ENCODE measurements at places on chromosomes 5 and 9. TPM values are rescaled to one million over a fixed set of nuclear protein-coding genes. Genes with fewer than 3 reads are reported as not detected.

Gene AGXT2
- not detected for total RNA-seq

Gene FAM193B
- 97.0 TPM for total RNA-seq

Gene OR2V1
- total RNA-seq: not detected

Gene ADAMTS13
- 4.7 TPM for total RNA-seq

Gene MZB1
- 0.24 TPM for total RNA-seq

Gene ROR2
- total RNA-seq: not detected

Gene TMEM215
- total RNA-seq: not detected

DNA sequence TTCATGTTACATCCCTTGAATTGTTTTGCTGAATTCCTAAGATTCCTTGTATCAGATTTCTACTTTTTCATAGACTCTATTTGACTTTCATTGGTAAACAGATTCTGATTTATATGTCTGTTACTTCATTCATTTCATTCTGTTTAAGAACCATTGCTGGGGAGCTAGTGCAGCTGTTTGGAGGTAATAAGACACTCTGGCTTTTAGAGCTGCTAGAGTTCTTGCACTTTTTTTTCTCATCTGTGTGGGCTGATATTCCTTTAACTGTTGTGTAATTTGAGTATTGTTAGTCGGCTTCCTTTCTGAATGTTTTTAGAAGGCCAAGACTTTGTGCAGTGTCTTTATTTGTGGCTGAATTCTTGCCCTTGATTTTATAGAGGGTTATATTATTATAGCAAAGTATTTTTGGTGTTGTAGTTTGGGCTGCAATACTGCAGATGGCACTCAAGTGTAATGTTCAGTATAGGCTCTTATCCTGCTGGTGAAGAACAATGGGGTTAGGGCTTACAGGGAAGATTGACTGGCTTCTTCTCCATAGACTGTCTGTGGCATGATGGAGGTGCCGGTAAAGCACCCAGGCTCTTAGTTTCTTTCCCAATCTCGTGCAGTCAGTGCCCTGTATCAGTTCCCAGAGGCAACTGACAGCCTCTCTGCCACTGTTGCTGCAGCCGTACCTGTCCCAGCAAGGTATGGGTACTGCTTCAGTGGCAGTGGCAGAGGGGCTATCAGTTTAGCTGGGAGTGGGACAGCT lies 162.2 kb downstream of the OXCT1 start:
- H3K4me3 ChIP-seq: no peak overlapping the region
- no peak for DNase-seq
- no peak overlapping the region for H3K27ac ChIP-seq
- no peaks in the 10 kb centered on the region for H3K4me1 ChIP-seq
- no peaks in the 10 kb centered on the region for H3K36me3 ChIP-seq
- no peaks in the 10 kb centered on the region for H3K27me3 ChIP-seq

DNA sequence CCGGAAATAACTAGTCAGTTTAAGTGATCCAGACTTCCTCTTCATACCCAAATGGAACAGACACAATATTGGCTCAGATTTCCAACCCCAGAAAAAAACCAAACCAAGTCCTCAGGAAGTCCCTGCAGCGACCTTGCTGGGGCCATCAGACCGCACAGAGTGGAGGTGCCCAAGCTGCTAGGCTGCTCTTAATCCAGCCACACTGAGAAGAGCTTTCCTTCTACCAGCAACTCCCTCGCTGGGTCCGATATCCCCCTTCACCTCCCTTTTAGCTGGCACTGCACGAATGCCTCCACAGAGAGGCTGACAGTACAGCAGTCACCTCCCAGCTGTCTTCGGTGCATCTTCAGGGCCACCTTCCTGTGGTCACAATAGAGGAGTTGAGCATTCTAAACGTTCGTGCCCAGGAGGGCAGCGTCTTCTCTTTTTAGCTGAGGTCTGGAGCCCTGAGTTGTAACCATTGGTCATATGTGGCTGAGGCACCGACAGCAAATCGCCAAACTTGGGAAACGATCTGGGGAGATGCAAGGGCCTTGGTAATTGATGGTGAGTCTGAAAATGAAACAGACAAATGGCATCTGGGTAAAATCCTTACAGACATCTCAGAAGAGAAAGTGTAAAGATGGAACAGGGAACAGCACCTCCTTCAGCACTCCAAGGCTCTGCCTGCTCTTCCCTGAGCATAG lies 5.7 kb downstream of the NAIF1 start:
- H3K36me3 ChIP-seq: no peaks in the 10 kb centered on the region
- no peak overlapping the region for H3K27ac ChIP-seq
- no peak overlapping the region for H3K4me3 ChIP-seq
- peaks cover 7% of the 10 kb centered on the region for H3K4me1 ChIP-seq
- H3K27me3 ChIP-seq: no peaks in the 10 kb centered on the region

- H3K4me3 ChIP-seq: no peak overlapping the region
- peak; percentile 71 for DNase-seq
- no peak overlapping the region for H3K27ac ChIP-seq
- peaks cover 42% of the 10 kb centered on the region for H3K27me3 ChIP-seq
- H3K4me1 ChIP-seq: no peaks in the 10 kb centered on the region
- no peaks in the 10 kb centered on the region for H3K36me3 ChIP-seq
Measured at GRCh38 chr5:136249678-136250266, 56.8 kb upstream of the SMIM32 start.

DNA sequence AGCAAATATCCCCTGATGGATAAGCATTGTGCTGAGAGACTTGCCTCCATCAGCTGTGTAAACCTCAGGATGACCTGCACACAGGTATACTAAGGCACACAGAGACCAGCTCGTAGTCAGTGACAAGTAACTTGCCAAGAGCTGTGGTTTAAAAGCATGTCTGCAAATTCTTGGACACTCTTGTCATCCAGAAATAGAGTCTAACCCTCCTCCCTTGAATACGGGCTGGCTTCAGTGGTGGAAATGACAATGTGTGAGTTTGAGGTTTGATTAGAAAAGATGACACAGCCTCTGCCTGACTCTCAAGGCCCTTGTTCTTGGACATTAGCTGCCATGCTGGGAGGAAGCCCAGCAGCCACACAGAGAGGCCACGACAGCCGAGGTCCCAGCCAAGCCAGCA lies 114.4 kb downstream of the GADD45G start:
- DNase-seq: no peak
- H3K36me3 ChIP-seq: no peaks in the 10 kb centered on the region
- no peaks in the 10 kb centered on the region for H3K4me1 ChIP-seq
- H3K27me3 ChIP-seq: peaks cover 82% of the 10 kb centered on the region

DNA sequence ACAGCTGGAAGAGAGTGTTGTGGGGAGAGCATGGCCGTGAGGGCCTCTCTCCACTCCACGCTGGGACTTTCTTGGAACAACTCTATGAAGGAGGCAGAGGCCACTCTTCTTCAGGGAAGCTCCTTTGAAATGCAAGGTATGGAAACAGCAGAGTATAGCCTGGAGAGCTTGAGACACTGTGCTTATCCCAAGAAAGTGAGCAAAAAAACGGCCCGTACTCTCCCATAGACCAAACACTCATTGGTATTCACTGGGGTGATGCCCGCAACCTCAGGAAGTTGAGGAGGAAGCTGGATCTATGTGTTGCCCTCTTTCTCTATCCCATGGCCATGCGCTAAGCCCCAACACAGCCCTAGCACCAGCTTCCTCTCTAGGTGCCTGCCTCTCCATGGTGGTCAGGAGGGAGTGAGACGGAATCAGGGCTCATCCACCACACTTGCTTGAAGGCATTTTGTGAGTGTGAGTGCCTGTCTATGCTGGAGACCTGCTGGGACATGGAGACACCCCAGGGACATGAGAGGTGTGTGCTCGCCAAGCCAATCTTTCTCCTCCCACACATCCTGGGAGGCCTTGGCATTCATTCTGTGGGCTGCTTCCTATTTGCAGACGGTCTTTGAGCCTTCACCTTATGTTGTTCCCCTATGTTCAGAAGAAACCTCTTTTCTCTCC lies 616.6 kb downstream of the IRX1 start:
- no peak for DNase-seq
- H3K4me1 ChIP-seq: no peaks in the 10 kb centered on the region

- H3K27ac ChIP-seq: no peak overlapping the region
- H3K27me3 ChIP-seq: no peaks in the 10 kb centered on the region
- no peak overlapping the region for H3K4me3 ChIP-seq
- H3K4me1 ChIP-seq: no peaks in the 10 kb centered on the region
Measured at GRCh38 chr9:95494022-95494415, 22.8 kb downstream of the PTCH1 start.

GRCh38 chr5:156208271-156208670 lies 118.7 kb upstream of the SGCD start:
- DNase-seq: no peak
- no peak overlapping the region for H3K27ac ChIP-seq
- H3K36me3 ChIP-seq: no peaks in the 10 kb centered on the region
- no peaks in the 10 kb centered on the region for H3K4me1 ChIP-seq

- H3K4me1 ChIP-seq: no peaks in the 10 kb centered on the region
- H3K27me3 ChIP-seq: peaks cover 26% of the 10 kb centered on the region
- no peak for DNase-seq
- H3K27ac ChIP-seq: no peak overlapping the region
Measured at GRCh38 chr5:16564248-16564867, 52.4 kb downstream of the RETREG1 start.

GRCh38 chr5:110329955-110330525 lies 396.4 kb downstream of the TMEM232 start:
- H3K27me3 ChIP-seq: peaks cover 3% of the 10 kb centered on the region
- H3K36me3 ChIP-seq: no peaks in the 10 kb centered on the region
- no peak for DNase-seq

GRCh38 chr5:67910546-67910945 lies 305.0 kb upstream of the PIK3R1 start:
- H3K27me3 ChIP-seq: no peaks in the 10 kb centered on the region
- H3K36me3 ChIP-seq: no peaks in the 10 kb centered on the region
- H3K4me1 ChIP-seq: peaks cover 13% of the 10 kb centered on the region

GRCh38 chr5:111584651-111585050 lies 72.3 kb upstream of the STARD4 start:
- no peaks in the 10 kb centered on the region for H3K4me1 ChIP-seq
- no peak overlapping the region for H3K4me3 ChIP-seq
- H3K36me3 ChIP-seq: no peaks in the 10 kb centered on the region
- DNase-seq: no peak

- H3K4me1 ChIP-seq: no peaks in the 10 kb centered on the region
- peak; percentile 53 for DNase-seq
- no peak overlapping the region for H3K27ac ChIP-seq
Measured at GRCh38 chr5:36079200-36079781, 12.6 kb upstream of the UGT3A2 start.

DNA sequence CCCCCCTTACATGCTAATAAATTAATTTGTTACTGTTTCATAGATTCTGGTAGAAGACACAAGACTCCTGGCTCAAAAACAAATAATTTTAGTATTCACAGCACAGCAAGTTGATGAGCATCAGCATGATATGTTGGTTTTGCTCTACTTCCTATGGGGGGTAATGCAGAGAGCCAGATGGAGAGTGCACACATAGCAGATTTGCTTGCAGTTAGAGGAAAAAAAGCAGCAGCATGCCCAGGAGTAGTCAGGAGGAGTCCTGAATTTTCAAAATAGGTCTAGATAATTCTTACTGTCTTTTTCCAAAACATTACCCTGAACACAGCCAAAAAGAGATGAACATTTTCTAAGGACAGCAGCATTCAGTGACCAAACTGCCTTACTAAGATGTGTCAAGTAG lies 261.3 kb downstream of the COX7C start:
- no peaks in the 10 kb centered on the region for H3K36me3 ChIP-seq
- no peaks in the 10 kb centered on the region for H3K27me3 ChIP-seq
- no peak for DNase-seq
- H3K4me3 ChIP-seq: no peak overlapping the region
- H3K27ac ChIP-seq: no peak overlapping the region

GRCh38 chr5:8691221-8691620 lies 822.3 kb downstream of the MTRR start:
- H3K27me3 ChIP-seq: no peaks in the 10 kb centered on the region
- DNase-seq: no peak
- H3K4me1 ChIP-seq: no peaks in the 10 kb centered on the region

GRCh38 chr9:130482463-130482862 lies 37.7 kb downstream of the ASS1 start:
- no peak for DNase-seq
- H3K27ac ChIP-seq: no peak overlapping the region
- no peak overlapping the region for H3K4me3 ChIP-seq
- no peaks in the 10 kb centered on the region for H3K4me1 ChIP-seq

DNA sequence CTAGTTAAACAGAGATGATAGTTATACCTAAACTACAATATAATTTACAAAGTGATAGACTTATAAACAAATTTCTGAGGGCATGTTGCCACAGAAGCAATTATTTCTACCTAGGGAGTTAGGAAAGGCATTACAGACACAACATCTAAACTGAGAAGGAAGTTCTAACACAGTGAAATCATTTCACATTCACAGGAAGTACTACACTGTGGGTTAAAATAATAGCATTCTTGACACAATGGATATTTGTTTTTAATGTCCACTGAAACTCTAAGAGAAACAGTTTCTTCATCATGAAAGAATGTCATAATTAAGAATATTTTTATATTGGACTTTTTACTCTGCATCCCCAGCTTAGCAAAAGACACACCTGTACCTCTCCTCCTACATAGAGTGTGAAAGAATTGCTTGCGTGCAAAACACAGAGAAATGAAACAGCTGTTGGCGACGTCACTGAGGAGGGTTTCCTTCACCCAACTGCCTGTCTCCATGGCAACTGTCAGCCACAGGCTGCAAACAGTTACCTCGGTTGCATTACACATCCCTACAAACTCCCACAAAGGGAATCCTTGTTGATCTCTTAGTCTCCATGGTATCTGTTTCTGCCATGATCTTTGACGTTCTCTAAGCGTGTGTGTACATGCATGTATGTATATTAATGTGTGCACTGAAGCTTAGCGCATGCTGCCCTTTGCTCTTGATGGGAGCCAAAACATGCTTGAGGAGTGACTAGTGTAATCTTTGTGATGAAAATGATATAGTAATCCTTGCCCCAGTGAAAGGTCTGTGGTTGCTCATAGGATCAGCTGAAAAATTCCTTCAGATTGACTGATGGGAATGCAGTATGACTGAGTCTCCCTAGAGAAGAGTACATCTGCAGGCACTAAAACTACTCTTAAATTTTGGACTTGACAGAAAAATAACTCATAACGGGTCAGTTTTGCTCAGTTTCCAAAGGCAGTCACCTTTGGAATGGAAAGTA lies 168.5 kb downstream of the ACTL7B start:
- no peak overlapping the region for H3K4me3 ChIP-seq
- H3K27me3 ChIP-seq: no peaks in the 10 kb centered on the region
- H3K4me1 ChIP-seq: peaks cover 9% of the 10 kb centered on the region
- H3K36me3 ChIP-seq: no peaks in the 10 kb centered on the region
- DNase-seq: peak; percentile 8
- no peak overlapping the region for H3K27ac ChIP-seq

DNA sequence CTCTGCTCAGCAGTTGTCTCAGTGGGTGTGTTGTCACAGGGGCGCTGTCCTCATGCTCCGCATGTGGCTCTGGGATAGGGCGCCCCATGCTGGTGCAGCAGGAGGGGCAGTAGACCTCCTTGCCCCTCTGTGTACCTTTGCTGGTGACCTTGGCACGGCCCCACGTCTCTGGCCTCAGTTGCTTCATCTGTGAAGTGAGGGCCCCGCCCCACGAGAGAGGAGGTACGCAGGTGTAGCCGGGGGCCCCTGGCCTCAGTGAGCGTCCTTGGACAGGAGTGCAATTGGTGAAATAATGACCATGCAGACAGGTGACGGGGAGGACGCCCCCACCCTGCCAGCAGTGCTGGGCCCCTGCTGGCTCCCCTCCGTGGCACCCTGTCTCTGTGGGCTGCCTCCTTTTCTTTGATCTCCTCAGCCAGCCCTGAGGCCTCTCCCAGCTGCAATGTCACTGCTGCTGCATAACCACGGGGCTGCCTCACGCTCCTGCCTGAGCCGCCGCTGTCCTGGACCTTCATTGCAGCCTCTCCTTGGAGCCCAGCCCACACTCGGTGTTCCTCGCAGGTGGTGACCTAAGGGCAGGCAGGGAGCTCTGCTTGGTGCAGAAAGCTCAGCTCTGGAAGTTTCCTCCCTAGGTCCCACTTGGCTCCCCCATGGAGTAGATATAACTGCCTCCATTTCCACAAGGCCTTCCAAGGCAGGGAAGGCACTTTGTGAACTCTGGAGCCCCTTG lies 57.3 kb downstream of the PHF2 start:
- H3K36me3 ChIP-seq: peaks cover 5% of the 10 kb centered on the region
- H3K27me3 ChIP-seq: no peaks in the 10 kb centered on the region
- no peaks in the 10 kb centered on the region for H3K4me1 ChIP-seq
- no peak for DNase-seq
- H3K4me3 ChIP-seq: no peak overlapping the region

All from Calu3 (cell line).